Stimulated activated CD4-positive, alpha-beta T cell treated with anti-CD3 and anti-CD28 coated beads, Interleukin-12 subunit alpha, Interleukin-12 subunit beta, amount 100 ng/mL, for 24 hours (primary cell): ENCODE measurements at places on chromosomes 16 and 17.

DNA sequence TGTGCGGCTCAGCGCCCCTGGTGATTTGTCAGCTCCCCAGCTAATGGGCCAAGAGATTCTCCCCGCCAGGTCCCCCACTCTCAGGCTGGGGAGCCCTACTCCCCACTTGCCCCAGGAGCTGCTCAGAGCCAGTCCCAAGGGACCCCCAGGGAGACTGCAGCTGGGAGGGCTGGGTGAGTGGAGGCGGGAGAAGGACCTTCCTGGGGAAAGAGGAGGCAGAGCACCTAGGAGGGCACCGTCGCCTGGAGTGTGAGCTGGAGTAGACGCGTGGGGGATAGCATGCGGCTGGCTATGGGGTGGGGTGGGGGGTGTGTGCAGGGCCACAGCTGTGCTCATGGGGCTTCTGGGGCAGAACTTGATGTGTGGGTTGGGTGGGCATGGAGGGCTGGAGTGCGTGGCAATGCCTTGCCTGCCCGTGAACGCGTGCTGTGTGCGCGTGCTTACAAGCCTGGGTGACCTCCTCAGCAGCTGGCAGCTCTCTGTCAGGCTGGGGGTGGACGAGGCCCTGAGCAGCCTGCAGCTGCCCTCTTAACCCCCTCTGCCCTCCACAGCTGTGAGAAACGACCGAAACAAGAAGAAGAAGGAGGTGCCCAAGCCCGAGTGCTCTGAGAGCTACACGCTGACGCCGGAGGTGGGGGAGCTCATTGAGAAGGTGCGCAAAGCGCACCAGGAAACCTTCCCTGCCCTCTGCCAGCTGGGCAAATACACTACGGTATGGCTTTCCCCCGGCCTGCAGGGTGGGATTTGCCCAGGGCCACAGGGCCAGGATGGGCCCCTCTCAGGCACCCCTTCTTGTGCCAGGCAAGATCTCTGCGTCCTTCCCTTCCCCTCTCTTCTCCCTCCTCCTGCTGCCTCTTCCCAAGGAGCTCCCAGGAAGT, 12.9 kb downstream of the GJD3 start:
- no peak for DNase-seq

GRCh38 chr17:15462976-15463772, 4.2 kb downstream of the CDRT4 start:
- DNase-seq, result no peak

DNA sequence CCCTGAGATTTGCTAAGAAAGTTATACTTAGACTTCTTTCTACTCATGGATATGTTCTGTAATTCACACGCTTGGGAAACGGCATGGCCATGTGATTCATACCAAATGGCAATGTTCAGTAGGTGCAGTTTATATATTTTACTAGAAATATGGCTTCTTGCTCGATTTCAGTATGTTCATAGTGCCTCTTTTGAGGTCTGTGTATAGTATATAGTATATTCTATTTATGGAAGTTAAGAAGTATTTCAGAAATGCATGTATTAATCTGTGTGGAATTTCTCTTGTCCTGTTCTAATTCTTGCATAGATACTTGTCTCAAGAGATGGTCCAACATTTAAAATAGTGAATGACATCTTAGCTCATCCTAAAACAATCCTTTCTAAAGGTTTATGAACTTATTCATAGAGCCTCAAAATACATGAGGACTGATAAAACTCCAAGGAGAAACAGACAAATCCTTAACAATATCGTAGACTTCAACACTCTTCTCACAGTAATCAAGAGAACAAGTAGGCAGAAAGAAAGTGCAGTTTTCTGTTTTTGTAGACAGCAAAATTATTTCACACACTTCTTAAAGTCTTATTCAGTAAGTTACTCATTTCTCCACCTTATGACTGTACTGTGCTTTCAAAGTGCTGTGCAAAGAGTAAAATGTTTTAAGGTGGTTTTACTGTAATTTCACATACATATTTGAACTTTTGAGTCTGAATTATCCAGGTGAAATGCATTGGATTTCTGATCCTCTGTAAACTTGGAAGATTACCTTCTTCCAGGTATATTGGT, 11.1 kb downstream of the BPTF start:
- no peak for DNase-seq

GRCh38 chr16:3487521-3488410, 7.5 kb downstream of the C16orf90 start:
- no peak for DNase-seq

DNA sequence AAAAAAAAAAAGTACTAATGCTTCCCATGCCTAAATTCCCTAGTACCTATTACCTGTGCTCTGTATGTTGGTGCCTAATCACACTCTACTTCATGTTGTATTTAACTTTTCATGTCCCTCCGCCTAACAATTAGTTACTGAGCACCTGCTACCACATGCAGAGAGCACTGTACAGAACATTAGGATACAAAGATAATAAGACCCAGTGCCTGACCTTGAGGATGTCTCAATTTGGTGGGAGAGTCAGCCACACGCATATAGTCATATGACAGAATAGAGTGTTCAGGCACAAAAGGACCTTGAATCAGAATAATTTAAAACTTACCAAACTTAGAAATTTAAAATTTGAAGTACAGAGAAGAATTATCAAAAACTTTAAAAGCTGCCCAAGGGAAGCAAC, 42.1 kb downstream of the USP31 start:
- DNase-seq, result no peak

DNA sequence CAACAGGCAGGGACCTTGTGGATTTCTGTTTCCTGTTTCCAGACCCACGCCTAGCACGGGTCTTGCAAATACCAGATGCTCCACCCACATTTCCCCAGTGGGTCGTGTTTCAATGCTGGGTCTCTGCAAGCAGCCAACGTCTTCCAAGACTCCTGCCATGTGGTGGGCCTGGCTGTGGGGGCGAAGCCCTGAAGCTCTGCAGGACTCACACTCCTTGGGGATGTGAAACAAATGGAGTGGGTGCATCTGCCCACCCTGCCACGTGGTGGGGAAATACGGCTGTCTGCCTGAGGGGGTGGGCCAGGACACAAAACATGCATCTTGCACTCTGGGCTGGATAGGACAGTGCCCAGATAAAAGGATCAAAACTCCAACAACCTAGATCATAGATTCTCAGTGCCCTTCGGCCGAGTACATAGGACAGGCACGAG, 32.6 kb downstream of the FA2H start:
- no peak for DNase-seq

DNA sequence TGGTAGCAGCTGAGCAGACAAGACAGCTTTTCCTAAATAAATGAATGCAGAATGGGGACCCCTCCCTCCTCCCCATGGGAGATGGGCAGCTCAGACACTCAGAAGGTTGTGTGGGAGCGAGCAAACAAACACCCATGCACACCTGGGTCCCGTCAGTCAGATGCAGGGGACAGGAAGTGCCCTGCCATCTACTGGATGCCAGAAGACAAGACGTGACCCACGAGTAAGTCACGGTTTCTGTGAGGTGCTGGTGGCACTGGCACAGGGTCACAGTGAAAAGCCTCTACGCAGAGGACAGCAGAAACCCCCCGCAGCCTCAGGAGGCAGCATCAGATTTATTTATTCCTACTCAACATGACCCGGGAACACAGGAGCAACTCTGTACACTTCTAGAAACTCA, 8.4 kb downstream of the HBQ1 start:
- DNase-seq, result no peak

DNA sequence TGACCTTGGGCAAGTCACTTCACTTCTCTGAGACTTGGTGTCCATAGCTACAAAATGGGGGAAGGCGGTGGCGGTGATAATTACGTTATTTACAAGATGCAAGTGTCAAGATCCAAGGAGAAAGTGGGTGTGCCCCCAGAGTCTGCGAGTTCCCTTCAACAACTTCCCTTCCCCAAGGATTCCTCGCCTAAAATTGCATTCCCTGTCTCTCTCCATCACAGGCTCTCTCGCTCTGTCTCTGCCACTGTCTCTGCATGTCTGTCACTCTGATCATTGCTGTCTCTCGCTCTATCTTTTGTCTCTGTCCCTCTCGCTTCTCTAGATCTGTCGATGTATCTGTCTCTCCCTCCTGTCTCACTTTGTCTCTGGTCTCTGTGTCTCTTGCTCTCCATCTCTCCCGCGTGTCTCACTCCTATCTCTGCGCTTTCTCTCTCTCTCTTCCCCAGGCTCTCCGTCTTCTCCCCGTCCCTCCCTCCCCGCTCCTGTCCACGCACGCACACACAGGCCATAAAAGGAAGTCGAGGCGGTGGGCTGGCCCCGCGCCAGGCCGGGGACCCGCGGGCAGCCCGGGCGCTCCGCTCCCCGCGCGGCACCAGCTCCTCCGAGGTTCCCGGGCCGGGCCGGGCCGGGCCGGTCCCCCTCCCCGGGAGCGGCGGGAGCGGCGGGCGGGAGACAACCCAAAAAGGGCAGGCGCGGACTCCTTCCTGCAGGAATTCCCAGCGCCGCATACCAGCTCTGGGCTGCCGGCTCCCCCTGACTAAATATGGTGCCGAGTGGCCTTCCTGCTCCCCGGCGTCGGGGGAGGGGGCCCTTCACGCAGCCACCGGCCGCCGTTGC, 1.1 kb upstream of the MYH11 start:
- no peak for DNase-seq

- no peak for DNase-seq
These were observed 16.1 kb downstream of the TEKT5 start for GRCh38 chr16:10678655-10679054.

- DNase-seq, result no peak
These were observed 82.9 kb downstream of the GAS7 start for GRCh38 chr17:10115536-10115932.
